ENCODE measurements at places on chromosomes 13 and 19.

- no peak for DNase-seq
These were observed 171.2 kb downstream of the ZNF536 start for GRCh38 chr19:30543243-30543945.

DNA sequence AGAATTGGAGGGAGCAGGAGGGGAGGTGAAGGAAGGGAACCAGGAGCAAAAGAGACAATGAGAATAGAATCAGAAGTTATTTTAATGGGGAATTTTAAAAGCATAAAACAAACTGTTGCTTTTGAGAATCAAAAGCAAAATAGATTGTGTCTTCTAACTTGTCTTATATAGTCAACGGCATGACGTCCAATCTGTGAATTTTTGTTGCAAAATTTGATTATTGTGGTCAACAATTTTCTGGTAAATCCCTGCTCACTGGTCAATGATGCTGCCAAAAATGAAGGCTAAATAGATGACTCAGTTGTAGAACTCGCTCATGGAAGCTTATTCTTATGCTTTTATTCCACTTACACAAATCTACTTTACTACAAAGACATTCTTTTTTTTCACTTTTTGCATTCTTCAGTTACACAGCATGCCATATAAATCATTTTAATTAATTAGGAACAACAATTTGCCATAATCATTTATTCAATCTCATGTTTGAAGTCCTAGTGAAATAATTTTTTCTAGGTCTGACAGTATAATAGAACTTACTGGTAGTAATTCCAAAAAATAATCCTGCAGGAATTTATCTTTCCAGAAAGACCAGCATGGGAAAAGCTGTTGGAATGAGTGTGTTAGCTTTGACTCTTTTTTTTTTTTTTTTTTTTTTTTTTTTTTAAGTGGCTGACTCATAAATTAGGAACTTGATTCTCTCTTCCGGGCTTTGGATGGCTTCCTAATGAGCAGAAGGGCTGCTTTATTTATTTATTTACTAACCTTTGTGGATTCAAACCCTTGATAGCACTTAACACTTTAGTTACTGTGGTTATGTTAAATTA, 256.9 kb downstream of the SPRY2 start:
- no peak for DNase-seq

GRCh38 chr13:73142071-73142470, 83.3 kb downstream of the KLF5 start:
- peak; percentile 35 for DNase-seq

DNA sequence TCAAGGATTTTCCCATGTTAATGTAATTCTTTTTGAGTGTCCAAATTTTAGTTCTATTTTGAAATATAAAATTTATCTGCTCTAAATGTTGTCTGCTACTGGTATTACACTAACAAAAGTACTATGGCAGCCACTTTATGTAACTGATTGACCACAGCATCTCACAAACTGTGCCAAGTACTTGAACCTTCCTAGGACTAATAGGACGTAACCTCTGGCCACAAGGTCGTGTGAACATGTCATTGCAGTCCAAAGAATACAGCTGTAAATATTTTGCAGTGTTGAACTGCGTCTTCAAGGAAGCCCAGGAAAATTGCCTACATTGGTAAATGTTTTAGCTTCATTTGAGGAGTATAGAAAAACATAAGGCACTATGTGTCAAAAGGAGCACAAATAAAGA, 1.9 kb downstream of the KCTD4 start:
- DNase-seq = no peak

- DNase-seq = no peak
These were observed 2.7 kb upstream of the SAMD1 start for GRCh38 chr19:14093117-14093823.

- DNase-seq = no peak
These were observed 351.2 kb downstream of the DNAJC15 start for GRCh38 chr13:43374621-43375020.

DNA sequence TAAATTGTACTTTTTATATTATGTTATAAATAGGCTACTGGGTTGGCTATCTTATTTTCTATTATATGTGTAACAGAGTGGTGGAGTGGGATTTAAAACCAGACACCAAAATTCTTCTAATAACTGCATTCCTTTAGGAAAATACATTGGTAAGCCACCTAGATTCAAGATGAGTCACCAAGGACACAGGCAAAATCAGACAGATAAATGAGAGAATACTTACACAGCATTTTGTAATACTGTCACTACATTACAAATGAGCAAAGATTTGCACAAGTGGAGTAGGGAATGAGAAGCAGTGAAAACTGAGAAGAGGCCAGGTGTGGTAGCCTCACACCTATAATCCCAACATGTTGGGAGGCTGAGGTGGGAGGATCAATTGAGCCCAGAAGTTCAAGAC, 6.2 kb upstream of the SPART start:
- DNase-seq = no peak

DNA sequence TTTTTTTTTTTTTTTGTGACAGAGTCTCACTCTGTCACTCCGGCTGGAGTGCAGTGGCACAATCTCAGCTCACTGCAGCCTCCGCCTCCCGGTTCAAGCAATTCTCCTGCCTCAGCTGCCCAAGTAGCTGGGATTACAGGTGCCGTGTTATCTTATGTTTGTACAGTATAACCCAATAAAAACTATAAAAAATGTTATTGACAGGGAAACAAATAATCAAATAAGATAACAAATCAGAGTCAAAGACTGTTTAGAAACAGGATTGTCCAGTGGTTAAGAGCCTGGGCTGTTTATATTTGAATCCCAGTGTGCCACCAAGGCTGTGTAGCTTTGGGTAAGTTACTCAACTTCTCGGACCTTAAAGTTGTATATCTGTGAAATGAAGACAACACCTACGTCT, 19.1 kb upstream of the LMTK3 start:
- no peak for DNase-seq

DNA sequence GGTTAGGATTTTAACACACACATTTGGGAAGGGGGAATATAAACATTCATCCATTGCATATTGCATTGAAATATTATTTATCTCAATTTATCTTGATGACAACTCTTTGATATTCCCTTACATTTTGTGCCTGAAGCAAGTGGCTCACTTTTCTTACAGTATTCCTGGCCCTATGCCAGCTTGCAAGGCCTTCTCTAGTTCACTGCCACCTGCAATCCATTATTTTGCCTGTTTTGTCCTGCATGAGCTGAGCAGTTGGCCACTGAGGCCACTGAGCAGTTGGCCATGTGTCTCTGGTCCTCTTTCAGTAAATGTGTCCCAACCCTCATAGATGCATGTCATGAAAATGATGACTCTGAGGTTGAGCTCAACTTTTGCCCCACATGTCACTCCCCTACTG, 49.8 kb downstream of the CBY2 start:
- no peak for DNase-seq

DNA sequence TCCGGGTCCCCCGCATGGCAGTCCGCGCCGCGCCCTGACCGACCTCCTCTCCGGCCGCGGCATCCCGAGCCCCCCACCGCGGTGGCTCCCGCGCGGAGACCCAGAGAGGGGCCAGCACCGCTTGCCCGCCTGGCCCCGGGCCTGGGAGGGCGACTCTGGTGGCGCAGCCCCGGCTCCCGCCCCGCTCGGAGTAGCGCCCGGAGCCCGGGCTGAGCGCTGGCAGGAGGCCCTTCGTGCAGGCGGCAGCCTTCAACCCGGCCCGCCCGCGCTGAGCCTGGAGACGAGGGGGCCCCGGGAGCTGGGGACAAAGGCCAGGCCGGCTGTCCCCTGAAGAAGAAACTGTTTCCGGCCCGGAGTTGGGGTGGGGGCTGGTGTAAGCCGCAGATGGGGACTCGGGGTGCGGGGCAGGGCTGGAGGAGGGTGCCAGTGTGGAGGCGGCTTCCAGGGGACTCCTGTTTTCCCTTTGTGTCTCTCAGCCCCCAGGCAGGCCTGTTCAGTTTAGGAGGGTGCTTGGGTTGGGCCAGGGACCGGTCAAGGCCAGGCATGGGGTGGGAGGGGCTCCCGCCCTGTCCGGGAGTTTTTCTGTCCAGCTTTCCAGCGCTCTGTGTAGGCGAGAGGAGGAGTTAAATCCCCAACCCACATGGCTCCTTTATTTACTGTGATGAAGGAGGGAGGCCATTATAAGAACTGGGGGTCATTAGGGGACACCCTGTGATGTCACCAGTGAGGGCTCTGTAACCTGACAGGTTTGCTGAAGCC, 935 bp downstream of the LRP3 start:
- no peak for DNase-seq

GRCh38 chr13:108669381-108669780, 40.0 kb downstream of the MYO16 start:
- DNase-seq = no peak

- DNase-seq = no peak
These were observed 168.0 kb downstream of the FOXO1 start for GRCh38 chr13:40498461-40498860.

DNA sequence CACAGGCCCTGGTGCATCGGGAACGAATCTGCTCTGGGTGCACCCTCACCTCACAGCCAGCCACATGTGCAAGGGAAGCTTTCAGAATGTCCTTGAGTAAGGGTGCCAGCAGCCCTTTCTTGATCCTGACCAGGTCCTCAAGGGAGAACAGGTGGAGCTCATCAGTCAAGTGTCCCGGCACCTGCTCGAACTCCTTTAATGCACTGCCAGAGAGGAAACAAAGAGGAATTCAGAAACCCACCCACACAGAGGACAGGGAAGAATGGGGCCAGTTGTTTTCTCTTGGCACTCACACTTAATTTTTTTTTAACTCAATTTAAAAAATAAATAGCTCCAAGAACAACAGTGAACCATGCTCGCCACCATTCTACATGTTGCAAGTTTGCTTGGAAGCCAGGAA, 41.7 kb downstream of the RUBCNL start:
- peak; percentile 67 for DNase-seq

DNA sequence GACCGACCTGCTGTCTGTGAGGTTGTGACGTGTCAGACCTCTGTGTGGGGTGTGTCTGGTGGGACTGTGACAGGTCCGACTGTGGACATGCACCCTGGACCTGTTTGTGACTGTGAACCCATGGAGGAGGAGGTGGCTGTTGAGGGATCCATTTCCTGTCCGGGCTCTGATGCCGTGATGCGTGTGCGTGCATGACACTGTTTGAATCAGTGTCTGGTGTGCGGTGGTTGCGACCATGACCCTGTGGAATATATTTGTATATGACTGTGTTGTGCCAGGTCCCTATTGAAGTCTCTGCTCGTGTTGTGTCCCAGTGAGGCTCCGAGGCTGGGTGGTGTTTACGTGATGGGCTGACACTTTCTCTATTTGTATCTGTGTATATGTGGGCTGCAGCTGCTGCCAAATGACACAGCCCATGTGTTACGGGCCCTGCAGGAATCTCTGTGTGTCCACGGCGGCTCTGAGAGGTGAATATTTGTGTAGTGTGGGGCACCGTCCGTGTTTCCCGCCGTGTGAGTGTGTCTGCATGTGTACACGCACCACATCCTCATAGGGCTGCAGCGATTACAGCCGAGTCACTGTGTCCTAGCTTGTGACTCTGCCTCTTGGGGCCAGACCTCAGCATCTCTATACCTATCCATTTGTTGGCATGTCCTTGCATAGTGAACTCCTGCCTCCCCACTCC, 18.3 kb downstream of the CCDC97 start:
- DNase-seq = no peak

DNA sequence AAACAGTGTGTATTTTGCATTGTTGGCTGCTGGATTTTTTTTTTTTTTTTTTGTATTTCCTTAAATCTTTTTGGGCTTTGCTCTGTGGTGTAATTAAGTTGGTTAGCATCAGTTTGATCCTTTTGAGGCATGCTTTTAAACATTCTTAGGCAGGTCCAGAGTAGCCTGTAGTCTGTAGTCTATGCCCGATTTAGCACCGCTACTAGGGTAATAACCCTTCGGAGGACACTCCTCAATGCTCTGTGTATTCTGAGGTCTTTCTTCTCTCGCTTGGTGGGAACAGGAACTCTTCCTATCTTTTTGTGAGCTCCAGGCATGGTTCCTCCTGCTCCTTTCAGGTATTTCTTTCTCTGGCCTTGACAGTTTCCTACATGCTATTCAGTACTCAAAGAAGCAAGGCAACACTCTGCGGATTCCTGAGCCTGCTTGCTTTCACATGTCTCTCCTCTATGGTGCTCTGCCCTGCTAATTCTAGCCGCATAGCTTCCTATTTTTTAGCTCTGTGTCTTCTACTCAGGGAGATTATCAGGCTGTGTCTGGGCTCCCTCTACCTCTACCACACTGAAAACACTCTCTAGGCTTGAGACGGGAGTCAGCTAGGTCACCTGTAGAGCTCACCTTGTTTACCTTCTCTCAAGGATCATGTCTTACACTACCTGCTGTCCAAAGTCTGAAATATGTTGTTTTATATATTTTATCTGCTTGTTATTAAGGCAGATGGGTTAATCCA, 195.1 kb downstream of the NDFIP2 start:
- DNase-seq = no peak

- DNase-seq = no peak
These were observed 17.7 kb upstream of the DPY19L3 start for GRCh38 chr19:32387701-32388392.

DNA sequence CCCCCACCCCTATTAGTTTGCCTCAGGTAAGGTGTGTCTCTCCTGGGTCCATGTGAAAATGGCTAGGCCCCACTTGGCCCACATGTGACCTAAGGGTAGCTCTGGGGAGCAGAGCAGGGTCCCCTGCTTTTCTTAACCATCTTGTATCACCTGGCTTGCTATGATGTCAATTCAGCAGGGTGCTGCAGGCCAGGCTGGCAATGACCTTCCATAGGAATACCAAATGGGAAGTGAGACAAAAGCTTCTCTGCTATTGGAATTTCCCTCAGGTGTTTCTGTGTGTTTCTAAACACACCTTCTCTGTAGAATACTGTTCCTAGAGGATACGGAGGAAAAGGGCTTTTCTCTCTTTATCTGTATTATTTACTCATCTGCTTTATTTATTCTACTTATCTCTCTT, 35.7 kb upstream of the DACH1 start:
- DNase-seq = no peak

GRCh38 chr13:62837895-62838294, 1422.2 kb upstream of the PCDH20 start:
- DNase-seq = no peak

GRCh38 chr13:101149735-101150384, 266.4 kb downstream of the NALCN start:
- DNase-seq = peak; percentile 90

All from DMS79 treated with DMSO at 0.1 percent for 48 hours (cell line).